ENCODE measurements at places on chromosomes 1 and 21. TPM values are rescaled to one million over a fixed set of nuclear protein-coding genes. Genes with fewer than 3 reads are reported as not detected.

- no peaks in the 10 kb centered on the region for H3K36me3 ChIP-seq
- H3K4me1 ChIP-seq = no peaks in the 10 kb centered on the region
- no peak overlapping the region for H3K4me3 ChIP-seq
- H3K27me3 ChIP-seq = no peaks in the 10 kb centered on the region
- no peak overlapping the region for H3K27ac ChIP-seq
- DNase-seq = no peak
Measured at GRCh38 chr1:42450061-42450460, 5.8 kb downstream of the ZMYND12 start.

GRCh38 chr21:35198982-35199732 is 150.1 kb upstream of the RUNX1 start:
- no peak overlapping the region for H3K4me3 ChIP-seq
- DNase-seq = no peak
- H3K4me1 ChIP-seq = peaks cover 40% of the 10 kb centered on the region
- no peak overlapping the region for H3K27ac ChIP-seq
- H3K27me3 ChIP-seq = no peaks in the 10 kb centered on the region

- no peak overlapping the region for H3K27ac ChIP-seq
- H3K36me3 ChIP-seq = no peaks in the 10 kb centered on the region
- no peaks in the 10 kb centered on the region for H3K27me3 ChIP-seq
- H3K4me1 ChIP-seq = no peaks in the 10 kb centered on the region
Measured at GRCh38 chr21:14926186-14926585, 138.6 kb downstream of the NRIP1 start.

DNA sequence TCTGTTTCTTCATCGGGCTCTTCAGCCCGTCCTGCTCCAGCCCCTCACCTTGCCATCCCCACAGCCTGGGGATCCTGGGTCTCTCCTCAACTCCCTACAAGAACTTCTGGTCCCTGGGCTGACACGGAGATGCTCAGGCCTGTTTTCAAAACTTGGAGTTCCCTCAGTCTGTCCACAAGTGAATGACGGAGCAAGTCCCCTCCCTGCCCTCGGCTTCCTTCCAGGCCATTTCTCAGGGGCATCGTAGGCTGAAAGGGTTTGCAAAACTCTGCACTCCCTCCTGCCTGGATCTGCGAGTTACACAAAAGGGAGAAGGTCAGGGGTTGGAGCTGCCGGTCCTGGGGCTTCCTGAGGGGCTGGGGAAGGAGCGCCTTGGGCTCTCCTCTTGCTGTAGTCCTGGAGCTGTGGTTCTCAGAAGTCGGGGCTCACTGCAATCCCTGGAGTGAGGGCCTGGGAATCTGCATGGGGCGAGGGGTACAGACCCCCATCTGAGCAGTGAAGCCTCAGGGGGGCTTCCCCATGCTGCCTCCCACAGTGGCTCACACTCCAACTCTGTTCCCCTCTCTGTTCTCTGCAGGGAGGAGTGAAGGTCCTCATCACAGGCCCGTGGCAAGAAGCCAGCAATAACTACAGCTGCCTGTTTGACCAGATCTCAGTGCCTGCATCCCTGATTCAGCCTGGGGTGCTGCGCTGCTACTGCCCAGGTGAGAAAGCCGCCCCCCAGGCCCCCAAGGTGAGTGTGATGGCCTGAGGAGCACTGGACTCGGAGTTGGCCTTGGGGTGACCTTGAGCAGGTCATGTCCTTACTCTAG is 100.6 kb upstream of the VAMP3 start:
- peak; percentile 89 for DNase-seq
- H3K27ac ChIP-seq = no peak overlapping the region
- no peaks in the 10 kb centered on the region for H3K27me3 ChIP-seq
- H3K4me3 ChIP-seq = no peak overlapping the region
- H3K4me1 ChIP-seq = peaks cover 4% of the 10 kb centered on the region

GRCh38 chr1:180232521-180233043 is 2.5 kb downstream of the LHX4 start:
- no peak overlapping the region for H3K27ac ChIP-seq
- H3K4me3 ChIP-seq = no peak overlapping the region
- no peaks in the 10 kb centered on the region for H3K27me3 ChIP-seq
- no peak for DNase-seq
- H3K4me1 ChIP-seq = peaks cover 41% of the 10 kb centered on the region

GRCh38 chr1:223307544-223307943 is 56.4 kb downstream of the SUSD4 start:
- H3K27ac ChIP-seq = no peak overlapping the region
- H3K4me1 ChIP-seq = no peaks in the 10 kb centered on the region

- DNase-seq = no peak
- H3K27me3 ChIP-seq = no peaks in the 10 kb centered on the region
- no peak overlapping the region for H3K4me3 ChIP-seq
- H3K27ac ChIP-seq = peak overlapping the region; percentile 92
- H3K36me3 ChIP-seq = no peaks in the 10 kb centered on the region
- H3K4me1 ChIP-seq = peaks cover 39% of the 10 kb centered on the region
Measured at GRCh38 chr1:67560580-67561255, 124.3 kb upstream of the GADD45A start.

GRCh38 chr1:96698342-96698983 is 23.1 kb upstream of the PTBP2 start:
- no peaks in the 10 kb centered on the region for H3K4me1 ChIP-seq
- H3K36me3 ChIP-seq = no peaks in the 10 kb centered on the region
- H3K4me3 ChIP-seq = no peak overlapping the region
- no peaks in the 10 kb centered on the region for H3K27me3 ChIP-seq
- H3K27ac ChIP-seq = no peak overlapping the region

DNA sequence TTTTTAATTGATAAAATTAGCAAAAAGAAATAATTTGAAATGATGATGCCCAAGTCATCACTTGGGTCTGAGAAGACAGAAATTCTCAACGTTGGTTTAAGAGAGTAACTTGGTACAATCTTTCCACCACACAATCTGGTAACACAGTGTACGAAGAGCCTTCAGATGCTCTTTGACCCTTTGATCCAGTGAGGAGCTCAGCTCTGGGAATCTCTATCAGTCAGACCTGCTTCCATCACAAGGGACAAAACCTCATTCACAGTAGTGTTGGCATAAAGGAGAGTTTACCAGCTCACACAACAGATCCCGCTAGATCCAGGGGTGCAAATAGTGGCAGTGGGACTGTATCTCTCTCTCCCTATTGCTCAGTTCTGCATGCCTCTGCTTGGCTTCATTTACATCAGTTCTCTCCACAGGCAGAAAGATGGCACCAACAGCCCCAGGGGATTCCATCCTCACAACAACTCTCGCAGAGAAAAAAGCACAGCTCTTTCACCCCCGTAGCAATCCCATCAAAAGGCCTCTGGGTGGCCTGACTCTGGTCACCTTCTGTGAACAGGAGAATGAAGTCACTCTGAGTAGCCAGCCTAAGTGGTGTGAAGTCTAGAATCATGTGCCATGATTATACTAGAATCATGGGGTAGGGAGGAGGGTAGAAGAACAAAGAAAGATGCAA is 119.7 kb downstream of the ZNF281 start:
- no peak overlapping the region for H3K4me3 ChIP-seq
- H3K27ac ChIP-seq = no peak overlapping the region
- H3K36me3 ChIP-seq = no peaks in the 10 kb centered on the region
- no peak for DNase-seq
- no peaks in the 10 kb centered on the region for H3K4me1 ChIP-seq
- H3K27me3 ChIP-seq = peaks cover 2% of the 10 kb centered on the region

DNA sequence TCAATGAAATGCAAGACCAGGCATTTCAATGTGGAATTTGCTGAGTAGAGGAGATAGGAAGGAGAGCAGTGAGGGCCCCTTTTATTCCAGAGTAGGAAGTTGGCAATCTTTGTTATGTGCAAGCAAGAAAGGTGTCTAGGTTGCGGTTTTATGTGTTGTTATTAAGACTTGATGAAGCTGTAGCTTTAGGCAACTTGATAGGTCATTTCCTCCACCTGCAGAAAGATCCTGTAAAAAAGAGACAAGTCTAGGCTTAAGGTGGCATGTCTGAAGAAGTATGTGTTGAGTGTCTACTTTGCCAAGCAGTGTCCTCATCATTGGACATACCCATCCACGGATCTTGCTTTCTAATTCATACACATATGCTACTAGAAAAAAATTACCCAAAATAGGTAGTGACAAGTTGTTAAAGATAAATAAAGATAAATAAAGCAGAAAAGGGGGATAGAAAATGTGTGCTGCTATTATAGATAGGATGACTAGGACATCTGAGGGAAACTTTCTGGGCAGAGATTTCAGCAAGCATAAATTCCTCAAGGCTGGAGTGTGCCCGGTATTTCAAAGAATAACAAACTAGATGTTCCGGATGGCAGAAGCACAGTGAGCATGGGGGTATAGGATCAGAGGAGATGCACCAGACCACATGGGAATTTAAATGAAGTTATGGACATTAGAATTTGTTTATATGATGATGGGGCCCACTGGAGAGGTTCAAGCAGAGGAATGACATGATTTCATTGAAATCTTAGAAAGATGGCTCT is 335.0 kb downstream of the TGFB2 start:
- no peak for DNase-seq
- H3K4me3 ChIP-seq = no peak overlapping the region
- no peaks in the 10 kb centered on the region for H3K36me3 ChIP-seq
- H3K27me3 ChIP-seq = no peaks in the 10 kb centered on the region

GRCh38 chr1:24119859-24120756 is 8.2 kb upstream of the MYOM3 start:
- H3K4me1 ChIP-seq = peaks cover 8% of the 10 kb centered on the region
- H3K27ac ChIP-seq = no peak overlapping the region
- DNase-seq = peak; percentile 46
- no peak overlapping the region for H3K4me3 ChIP-seq

DNA sequence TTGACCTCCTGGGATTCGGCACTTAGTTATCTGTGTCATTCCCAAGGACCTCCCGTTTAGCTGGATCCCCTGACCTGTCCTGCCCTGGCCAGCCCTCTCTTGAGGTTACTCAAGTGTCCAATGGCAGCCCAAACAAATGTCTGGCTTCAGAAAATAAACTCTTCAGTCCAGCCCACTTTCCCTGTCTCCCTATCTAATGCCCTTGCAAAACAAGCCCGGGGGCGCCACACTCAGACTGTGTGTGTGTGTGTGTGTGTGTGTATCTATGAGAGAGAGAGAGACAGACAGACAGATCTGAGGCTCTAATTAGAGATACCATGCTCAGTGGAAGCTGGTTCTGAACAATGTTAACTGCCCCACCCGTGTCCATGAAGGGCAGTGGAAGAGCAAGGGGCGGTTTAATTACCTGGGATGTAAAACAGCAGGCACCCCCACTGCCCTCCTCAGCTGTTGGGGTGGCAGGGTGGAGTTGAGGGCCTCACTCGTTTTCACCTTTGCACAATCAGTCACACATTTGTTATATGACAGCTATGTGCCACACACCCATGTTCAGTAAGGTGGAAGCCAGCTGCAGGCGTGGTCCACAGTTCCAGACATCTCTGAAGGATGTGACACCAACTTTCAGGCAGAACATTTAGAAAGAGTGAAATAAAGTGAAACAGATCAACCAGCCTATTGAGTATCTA is 57.4 kb downstream of the B3GALT5 start:
- H3K27ac ChIP-seq = no peak overlapping the region
- no peaks in the 10 kb centered on the region for H3K36me3 ChIP-seq
- DNase-seq = no peak
- H3K4me1 ChIP-seq = no peaks in the 10 kb centered on the region

The TCHH gene
- 0.03 TPM for polyA plus RNA-seq

The C4BPA gene
- polyA plus RNA-seq = not detected

The PPFIA4 gene
- 8.3 TPM for polyA plus RNA-seq

The ACOT11 gene
- 0.93 TPM for polyA plus RNA-seq

The WDR64 gene
- not detected for polyA plus RNA-seq

Data from psoas muscle (tissue), 8 donors.